ENCODE measurements at places on chromosomes 4 and X.

- DNase-seq = no peak
These were observed at the start of gene PCSK1N for GRCh38 chrX:48835524-48836329. TSS of gene PCSK1N (minus strand) at chrX:48835610. CDS start at chrX:48835532, 78 bp downstream.

DNA sequence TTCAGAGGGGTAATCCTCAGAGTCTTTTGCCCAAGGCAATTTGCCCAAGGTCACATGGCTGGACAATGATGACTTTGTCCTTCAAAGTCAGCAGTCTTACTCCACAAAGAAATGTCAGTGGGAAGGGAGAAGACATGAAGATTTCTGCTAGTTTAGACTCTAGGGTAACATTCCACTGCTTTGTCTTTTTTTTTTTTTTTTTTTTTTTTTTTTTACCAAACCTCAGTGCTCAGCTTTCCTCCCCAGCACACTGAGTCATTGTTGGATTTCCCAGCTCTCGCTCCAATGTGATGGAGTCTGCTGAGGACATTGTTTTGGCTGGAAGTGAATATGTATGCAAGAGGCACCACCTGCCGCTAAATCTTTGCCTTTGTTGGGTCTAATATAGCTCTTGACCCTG is 7.2 kb upstream of the C1QTNF7 start:
- DNase-seq = no peak

GRCh38 chr4:40881851-40882250 is 132.1 kb downstream of the NSUN7 start:
- no peak for DNase-seq

DNA sequence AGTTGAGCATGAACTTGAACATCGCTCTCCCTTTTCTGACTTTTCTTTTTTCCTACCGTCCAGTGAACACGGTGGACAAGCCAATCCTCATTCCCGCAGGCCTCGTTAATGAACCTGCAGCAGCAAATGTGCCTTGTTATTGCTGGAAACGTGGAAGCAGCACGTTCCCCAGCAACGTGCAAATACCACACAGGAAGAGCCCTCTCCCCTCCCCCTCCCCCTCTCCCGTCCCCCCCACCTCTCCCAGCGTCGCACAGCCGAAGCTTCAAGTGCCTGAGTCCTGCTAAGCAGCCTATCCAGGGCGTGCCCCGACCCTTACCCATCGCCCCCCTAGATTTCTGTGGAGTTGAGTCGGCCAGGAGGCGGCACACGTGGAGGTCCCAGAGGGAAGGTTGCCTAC is 219.9 kb downstream of the BCOR start:
- DNase-seq = no peak

- DNase-seq = no peak
These were observed 902.8 kb upstream of the NDST4 start for GRCh38 chr4:116016201-116016600.

- DNase-seq = no peak
These were observed 63.5 kb downstream of the ENOPH1 start for GRCh38 chr4:82493721-82494425.

- DNase-seq = no peak
These were observed 70.3 kb downstream of the PPEF2 start for GRCh38 chr4:75831856-75832405.

DNA sequence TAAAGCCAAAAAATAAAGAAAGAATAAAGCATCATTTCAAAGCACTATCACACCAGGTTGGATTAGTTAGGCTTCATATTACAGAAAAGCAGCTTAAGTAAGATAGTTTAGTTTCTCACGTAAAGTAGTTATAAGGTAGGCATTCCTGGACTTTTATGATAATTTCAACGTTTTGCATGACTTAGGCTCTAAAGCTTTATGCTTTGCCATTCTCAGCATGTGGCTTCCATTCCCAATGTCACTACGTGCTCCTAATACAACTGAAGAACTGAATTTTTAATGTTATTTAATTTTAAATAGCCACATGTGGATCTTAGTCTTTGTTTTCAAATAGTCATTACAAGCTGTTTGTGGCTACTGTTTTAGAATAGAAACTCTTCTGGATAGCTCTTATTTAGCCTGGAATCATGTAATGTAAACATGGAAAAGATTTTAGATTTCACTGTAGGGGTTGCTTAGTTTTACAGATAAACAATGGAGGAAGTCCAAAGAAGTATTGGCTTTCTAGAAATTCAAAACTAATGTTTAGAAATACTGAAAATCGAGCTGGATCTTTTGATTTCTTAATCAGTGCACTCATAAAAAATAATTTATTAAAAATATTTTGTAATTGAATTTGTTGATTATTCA is 710.0 kb downstream of the IL1RAPL1 start:
- DNase-seq = no peak

- DNase-seq = no peak
These were observed 26.0 kb upstream of the BBS12 start for GRCh38 chr4:122706511-122706910.

GRCh38 chr4:24158031-24158430 is 268.2 kb upstream of the PPARGC1A start:
- DNase-seq = no peak

GRCh38 chr4:88275949-88276515 is 8.3 kb downstream of the PPM1K start:
- no peak for DNase-seq

DNA sequence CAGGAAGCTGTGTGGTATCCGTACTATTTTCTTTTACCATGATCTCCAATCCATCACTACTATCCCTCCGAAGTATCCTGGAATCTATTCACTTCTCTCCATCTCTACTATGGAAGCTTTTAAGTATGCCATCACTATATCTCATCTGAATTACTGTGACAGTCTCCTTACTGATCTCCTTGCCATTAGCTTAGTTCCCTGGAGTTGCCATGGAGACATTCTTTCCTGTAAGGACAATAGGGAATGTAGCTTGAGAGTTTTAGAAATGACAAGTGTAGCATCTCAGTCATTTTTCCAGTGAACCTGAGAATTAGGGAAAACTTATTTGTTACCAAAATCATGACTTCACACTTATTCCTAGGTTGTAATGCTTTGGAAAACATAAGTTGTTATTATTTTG is 86.3 kb downstream of the HPGD start:
- DNase-seq = no peak

DNA sequence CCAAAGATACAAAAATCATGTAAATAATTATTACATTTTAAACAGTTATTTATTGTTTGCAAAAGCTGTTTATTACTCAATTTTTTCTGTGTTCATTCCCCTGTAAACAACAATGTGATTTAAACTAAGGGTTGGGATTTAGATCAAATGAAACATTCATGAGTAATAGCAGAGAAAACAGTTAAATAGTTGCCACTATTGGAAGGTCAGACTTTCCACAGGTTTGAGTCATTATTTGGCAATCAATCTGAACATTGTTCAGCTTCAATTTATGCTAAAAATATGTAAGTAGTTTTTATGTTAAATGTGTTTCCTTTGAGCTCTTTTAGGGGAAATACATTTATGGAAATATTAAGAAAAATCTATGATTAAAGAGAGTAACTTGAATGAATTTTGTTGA is 144.9 kb downstream of the STIM2 start:
- DNase-seq = no peak

DNA sequence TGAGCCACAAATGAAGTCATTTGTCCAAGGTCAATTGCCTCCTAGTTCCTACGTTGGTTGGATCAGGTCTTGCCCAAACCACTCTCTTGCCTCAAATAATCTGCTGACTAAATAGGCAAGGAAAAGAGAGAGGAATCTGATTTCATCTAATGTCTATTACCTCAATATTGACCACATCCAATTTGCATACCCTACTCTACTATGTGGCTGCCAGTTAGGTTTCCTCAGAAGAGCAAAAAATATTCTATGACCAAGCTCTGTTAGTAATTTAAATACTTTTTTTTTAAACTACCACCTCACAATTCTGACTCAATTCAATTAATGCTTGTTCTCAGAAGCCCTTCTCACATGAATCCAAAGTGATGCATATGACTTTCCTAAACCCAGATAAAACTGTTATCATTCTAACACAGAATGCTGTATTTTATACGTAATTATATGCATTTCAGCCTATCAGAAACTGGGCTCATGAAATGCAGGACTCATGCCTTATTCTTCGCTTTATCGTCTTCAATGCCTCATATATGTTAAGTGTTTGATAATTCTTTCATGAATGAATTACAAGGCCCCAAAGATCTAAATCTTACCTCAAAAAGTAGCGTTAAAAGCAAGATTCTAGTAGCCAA is 98.6 kb downstream of the HUWE1 start:
- no peak for DNase-seq

GRCh38 chr4:186485561-186486062 is 69.8 kb downstream of the MTNR1A start:
- no peak for DNase-seq

DNA sequence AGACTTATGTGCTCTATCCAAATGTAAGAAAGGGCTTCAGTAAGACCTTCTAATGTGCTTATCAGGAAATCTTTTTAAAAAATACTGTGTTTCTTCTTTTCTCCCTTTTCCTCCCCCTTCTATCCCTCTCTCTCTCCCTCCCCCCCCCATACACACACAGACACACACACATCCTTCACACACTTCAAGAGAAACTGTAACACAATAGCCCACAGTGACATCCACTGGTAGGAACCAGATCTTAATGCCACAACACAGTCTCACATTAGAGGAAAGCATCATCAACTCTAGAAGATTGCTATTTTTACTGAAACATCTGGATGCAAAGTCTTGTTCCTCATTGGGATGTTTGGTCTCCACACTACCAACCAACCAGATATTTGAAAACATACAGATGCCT is 4.6 kb downstream of the PCDH19 start:
- DNase-seq = no peak
